ENCODE measurements at places on chromosomes 3 and 15. TPM values are rescaled to one million over a fixed set of nuclear protein-coding genes. Genes with fewer than 3 reads are reported as not detected.

AADACL2 gene
- not detected for total RNA-seq

DNA sequence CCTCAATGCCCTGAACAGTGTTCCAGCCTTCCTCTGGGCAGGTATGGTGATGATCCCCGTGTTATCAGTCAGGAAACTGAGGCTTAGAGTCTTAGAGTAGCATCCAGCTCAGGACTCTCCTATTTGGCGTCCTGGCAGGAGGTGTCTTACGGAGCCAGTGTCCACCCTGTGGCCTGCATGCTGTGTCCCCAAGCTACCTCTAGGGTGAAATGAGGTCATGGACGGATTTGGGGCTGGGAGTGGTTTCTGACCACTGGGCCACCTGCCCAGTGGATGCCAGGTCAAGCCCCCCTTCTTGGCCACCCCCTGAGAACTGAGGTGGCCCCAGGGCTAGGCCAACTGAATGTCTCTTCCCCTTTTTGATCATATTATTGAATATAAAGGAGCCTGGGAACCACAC, 27.2 kb upstream of the SLC6A6 start:
- no peak for DNase-seq

DNA sequence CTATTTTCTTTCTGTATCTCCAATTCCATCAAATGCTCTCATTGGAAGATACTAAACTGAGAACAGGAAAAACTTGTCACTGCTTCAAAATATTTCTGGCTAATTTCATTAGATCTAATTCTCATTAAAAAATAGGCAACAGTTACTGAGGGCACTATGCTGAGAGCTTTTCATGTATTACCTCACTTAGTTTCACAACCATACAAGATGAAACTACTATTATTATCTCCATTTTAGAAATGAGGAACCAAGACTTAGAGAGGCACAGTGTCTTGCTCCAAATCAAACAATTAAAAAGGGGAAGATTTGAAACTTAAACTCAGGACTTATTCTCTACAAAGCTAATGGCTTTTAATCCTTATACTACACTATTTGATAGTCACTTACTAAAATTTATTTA, 7.2 kb upstream of the OTOL1 start:
- no peak for DNase-seq

DNA sequence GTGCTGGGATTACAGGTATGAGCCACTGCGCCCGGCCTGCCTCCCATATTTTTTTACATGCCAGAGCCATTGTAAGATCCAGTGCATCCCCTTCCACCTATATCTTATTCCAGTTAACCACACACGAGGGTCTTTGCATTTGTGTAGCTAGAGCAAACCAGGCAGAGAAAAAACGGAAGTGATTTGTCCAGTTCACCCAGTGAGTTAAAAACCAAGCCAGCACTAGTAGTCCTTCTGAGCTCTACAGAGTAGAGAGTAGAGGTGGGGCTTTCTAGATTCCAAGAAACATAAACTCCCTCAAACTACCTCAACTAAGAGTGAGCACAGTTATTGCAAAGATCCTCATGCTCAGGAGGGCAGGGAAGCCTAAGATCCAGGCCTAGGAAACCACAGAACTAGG, 34.7 kb downstream of the TMEM158 start:
- DNase-seq = no peak

DNA sequence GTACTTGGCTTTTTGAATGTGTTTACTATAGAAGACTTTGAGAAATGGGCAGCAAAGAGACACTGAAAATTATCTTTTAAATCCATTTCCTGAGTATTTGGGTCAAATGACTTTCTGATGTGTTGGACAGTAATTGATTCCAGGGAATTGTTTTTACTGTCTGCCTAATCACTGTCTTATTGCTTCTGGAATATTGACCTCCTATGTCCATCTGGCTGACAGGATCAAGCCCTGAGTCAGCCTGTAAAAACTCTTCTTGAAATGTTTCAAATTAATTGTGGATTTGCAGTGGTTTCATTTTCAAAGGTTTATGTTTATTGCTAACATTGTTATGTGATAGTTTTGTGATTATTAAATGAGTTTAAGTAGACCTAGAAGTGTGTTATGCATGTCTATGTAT, 50.6 kb upstream of the MLF1 start:
- DNase-seq = no peak

DNA sequence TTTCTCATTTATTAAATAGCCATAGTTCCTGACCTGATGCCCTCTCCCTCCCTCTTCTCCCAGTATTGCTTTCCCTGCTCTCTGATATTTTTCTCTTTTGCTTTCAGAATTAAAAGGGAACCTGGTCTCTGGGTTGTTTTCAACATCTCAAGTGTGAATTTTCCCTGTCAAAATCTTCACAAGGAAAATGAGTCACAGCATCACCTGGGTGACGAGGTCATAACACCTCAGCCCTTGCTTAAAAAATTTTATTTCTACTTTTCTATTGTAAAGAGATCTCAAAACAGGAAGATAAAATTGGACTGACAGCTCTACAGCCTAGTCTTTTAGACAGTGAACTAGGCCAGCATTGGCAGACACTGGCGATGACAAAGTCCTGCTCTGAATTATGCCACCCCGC, 40.1 kb downstream of the GAP43 start:
- no peak for DNase-seq

MAPKBP1 gene
- total RNA-seq = 14.6 TPM

DNA sequence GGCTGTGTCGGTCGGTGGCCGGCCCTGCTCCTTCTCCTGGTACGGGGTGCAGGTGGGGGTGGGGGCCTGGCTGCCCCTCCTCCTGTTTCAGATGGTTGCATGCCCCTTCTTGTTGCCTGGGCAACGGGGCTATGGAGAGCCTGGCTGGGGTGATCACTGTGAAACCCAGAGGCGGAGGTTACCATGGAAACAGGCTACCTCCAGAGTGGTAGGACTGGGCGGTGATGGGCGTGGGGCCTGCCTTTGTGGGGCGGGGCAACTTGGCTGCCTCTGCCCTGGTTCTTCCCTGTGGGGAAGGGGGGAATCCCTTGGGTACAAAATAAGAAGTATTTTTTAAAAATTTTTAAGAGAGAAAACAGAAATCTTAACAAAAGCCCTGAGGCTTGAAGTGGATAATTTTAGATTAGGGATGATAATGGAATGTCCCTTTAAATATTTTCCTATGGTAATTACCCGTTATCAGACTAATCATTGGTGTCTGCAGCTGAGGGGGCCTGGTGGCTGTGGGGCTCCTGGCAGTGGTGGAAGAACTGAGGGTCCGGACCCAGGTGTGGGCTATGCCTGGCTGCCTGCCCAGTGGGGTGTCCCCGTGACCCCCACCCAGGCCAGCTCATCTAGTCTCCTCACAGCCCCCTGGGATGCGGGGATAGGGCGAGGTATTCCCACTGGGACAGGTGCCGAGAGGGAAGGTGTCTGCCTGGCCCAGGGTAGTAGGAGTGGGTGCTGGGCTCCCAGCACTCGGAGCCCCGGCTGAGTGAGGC, 32.5 kb downstream of the PLXNA1 start:
- no peak for DNase-seq

ABI3BP gene
- 34.6 TPM for total RNA-seq

DNA sequence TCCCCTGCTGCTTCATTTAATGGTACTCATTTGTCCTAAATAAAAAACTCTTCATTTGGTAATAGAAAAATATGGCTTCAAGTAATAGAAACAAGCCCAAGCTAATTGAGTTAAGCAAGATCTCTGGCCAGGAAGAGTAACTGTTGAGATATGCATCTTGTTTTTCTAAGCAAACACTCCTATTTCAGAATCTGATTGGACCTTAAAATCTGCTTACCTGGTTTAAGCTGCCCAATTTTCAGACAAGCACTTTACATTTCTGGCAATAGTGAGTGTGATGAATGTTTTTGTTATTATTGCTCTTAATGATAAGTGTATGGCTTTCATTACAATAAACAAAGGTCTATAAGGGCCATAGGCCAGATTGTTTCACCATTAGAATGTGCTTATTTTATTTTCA, 86.2 kb downstream of the CMSS1 start:
- DNase-seq = no peak

- no peak for DNase-seq
Measured at GRCh38 chr3:52843108-52843865, 8.5 kb upstream of the MUSTN1 start.

DNA sequence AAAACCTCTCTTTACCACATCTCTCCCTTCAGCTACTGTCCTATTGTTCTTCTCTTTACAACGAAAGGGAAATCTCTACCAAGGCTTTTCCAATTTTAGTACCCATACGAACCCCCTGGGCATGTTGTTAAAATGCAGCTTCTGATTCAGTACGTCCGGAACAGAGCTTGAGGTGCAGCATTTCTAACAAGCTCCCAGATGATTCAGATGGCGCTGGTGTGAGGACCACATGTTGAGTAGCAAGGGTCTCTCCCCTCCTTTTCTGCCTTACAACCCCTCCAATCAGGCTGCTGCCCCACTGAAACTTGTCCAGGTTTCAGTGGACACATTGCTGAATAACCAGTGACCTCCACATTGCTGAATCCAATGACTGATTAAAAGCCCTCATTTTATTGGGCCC, 177.1 kb upstream of the FEZF2 start:
- DNase-seq = no peak

CACNA1D gene
- 9.6 TPM for total RNA-seq

DNA sequence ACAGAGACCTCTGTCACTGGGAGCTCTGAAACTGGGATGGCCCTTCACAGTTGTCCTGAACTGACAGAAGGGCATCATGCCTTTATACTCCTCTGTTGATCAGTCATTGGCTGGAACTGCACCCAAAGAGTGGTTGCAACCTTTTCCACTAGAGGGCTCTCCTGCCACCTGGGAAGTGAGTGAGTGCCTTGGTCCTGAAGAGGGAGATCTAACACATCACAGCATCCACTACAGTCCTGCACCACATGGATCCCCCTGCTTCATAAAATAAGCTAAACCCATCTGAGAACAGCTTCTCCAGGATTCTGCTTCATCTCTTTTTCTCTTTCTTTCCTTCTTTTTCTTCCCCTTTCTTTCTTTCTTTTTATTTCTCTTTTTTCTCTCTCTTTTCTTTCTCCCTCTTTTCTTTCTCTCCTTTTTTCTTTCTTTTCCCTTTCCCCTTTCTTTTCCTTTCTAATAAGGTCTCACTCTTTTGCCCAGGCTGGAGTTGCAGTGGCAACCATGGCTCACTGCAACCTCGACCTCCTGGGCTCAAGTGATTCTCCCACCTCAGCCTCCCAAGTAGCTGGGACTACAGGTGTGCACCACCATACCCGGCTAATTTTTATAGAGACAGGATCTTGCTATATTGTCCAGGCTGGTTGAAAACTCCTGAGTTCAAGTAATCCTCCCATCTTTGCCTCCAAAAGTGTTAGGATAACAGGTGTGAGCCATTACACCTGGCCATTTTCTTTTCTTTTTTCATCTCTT, 42.8 kb upstream of the RAF1 start:
- DNase-seq = peak; percentile 65

GRCh38 chr15:40538976-40539375, 25.9 kb downstream of the CCDC32 start:
- no peak for DNase-seq

LRRC34 gene
- total RNA-seq = 0.77 TPM

H1-8 gene
- not detected for total RNA-seq

GRCh38 chr3:157872902-157873301, 233.3 kb downstream of the SHOX2 start:
- DNase-seq = no peak

GRCh38 chr3:78940128-78940527, 827.7 kb downstream of the ROBO1 start:
- DNase-seq = no peak

GRCh38 chr3:119541547-119541946, 17.9 kb downstream of the CD80 start:
- DNase-seq = no peak

Data from colonic mucosa (tissue), 4 donors.